Caki2 (cell line): ENCODE measurements at places on chromosomes 16 and 17. TPM values are rescaled to one million over a fixed set of nuclear protein-coding genes. Genes with fewer than 3 reads are reported as not detected.

The CCL2 gene
- 9.8 and 18.1 TPM in 2 replicates for total RNA-seq

The ANKS3 gene
- total RNA-seq, result 62.5 and 94.9 TPM in 2 replicates

The TGFB1I1 gene
- total RNA-seq, result 12.5 and 20.3 TPM in 2 replicates

The MYLK3 gene
- 0.06 TPM in 1 of 2 replicates, not detected in the other for total RNA-seq

The ASGR1 gene
- not detected in 2 replicates for total RNA-seq

The P2RX1 gene
- total RNA-seq, result not detected in 2 replicates

The C16orf92 gene
- not detected in 2 replicates for total RNA-seq

The ABCA10 gene
- 0.07 TPM in 1 of 2 replicates, not detected in the other for total RNA-seq

The HS3ST3A1 gene
- 40.4 and 48.6 TPM in 2 replicates for total RNA-seq

The MT4 gene
- not detected in 2 replicates for total RNA-seq

The KRT40 gene
- total RNA-seq, result not detected in 2 replicates

The SP6 gene
- 2.4 and 4.6 TPM in 2 replicates for total RNA-seq

The MPP3 gene
- total RNA-seq, result 10.0 and 11.6 TPM in 2 replicates

The HSD11B2 gene
- total RNA-seq, result not detected in 2 replicates

The SPIRE2 gene
- total RNA-seq, result 6.0 and 13.1 TPM in 2 replicates

The ZNF688 gene
- 30.5 and 31.2 TPM in 2 replicates for total RNA-seq

The HOXB5 gene
- total RNA-seq, result not detected in 2 replicates

The KRTAP16-1 gene
- not detected in 2 replicates for total RNA-seq

The RRN3 gene
- total RNA-seq, result 22.4 and 23.4 TPM in 2 replicates

The SLFN14 gene
- not detected in 2 replicates for total RNA-seq

The ABCC12 gene
- total RNA-seq, result not detected in 2 replicates

The TBX6 gene
- 0.24 TPM in 1 of 2 replicates, not detected in the other for total RNA-seq

The ENPP7 gene
- not detected in 2 replicates for total RNA-seq

The FSCN2 gene
- 0.37 and 1.6 TPM in 2 replicates for total RNA-seq

The SPATA2L gene
- total RNA-seq, result 26.2 and 37.4 TPM in 2 replicates

The OR4D1 gene
- not detected in 2 replicates for total RNA-seq

The CCDC40 gene
- total RNA-seq, result 7.2 and 41.3 TPM in 2 replicates

The KRTAP4-6 gene
- not detected in 2 replicates for total RNA-seq

The PRSS53 gene
- total RNA-seq, result 1.8 and 5.1 TPM in 2 replicates

The SEPTIN1 gene
- not detected in 2 replicates for total RNA-seq

The CRYM gene
- 10.7 and 20.5 TPM in 2 replicates for total RNA-seq

The PABPN1L gene
- not detected in 2 replicates for total RNA-seq

The SYT17 gene
- 9.9 and 15.1 TPM in 2 replicates for total RNA-seq

The KRT9 gene
- not detected in 2 replicates for total RNA-seq

The TMEM238L gene
- total RNA-seq, result not detected in 2 replicates

The DPEP3 gene
- total RNA-seq, result not detected in 2 replicates

The GUCY2D gene
- total RNA-seq, result not detected in 2 replicates

The TBC1D3I gene
- not detected in 2 replicates for total RNA-seq

The ATXN2L gene
- 16.6 and 20.2 TPM in 2 replicates for total RNA-seq

The PPY gene
- total RNA-seq, result not detected in 2 replicates
